ENCODE measurements at places on chromosomes 1 and 21.

- DNase-seq = no peak
These were observed 83.8 kb downstream of the TMEM53 start for GRCh38 chr1:44590475-44590874.

GRCh38 chr1:3963554-3963953, 63.5 kb upstream of the C1orf174 start:
- DNase-seq = no peak

GRCh38 chr1:100868364-100868995, 26.2 kb downstream of the EXTL2 start:
- DNase-seq = no peak

- DNase-seq = no peak
These were observed 545.1 kb upstream of the NR5A2 start for GRCh38 chr1:199482426-199482825.

DNA sequence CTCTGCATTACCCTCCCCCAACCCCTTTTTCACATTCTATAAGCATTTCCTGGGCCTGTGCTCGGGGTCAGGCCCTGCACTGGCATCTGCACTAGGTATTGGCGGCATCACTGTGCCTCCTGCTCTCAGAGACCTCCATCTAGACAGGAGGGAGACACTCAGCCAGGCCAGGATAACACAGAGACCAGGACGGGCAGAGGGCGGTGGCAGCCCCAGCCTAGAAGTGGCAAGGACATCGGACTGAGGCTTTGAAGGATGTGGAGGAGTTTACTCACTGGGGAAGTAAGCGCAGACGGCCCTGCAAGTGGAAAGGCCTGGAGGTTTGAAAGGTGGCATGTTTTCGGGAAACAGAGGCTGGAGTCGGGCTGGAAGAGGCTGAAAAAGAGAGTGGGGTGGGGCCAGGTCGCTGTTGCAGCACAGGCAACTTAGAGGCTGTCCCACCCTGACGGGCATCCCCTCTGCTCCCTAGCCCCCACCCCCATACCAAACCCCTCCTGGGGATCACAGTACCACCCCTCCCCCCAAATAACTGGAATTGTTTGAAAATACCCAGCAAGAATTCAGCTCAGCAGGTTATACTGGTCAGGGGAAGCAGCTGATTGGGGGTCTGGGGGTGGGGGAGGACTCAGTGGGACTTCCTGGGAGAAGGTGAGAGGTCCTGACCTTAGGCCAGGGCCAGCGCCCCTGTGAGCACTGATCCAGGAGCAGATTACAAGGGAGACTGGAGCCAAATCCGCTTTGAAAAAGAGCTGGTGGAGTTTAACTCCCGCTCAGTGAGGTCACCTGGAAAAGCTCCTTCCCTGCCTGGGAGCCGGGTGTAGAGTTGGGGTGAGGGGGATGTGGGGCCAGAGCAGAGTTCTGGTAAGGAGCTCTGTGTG, 121.8 kb upstream of the WNT4 start:
- no peak for DNase-seq

- no peak for DNase-seq
These were observed 102.3 kb upstream of the F3 start for GRCh38 chr1:94643819-94644218.

DNA sequence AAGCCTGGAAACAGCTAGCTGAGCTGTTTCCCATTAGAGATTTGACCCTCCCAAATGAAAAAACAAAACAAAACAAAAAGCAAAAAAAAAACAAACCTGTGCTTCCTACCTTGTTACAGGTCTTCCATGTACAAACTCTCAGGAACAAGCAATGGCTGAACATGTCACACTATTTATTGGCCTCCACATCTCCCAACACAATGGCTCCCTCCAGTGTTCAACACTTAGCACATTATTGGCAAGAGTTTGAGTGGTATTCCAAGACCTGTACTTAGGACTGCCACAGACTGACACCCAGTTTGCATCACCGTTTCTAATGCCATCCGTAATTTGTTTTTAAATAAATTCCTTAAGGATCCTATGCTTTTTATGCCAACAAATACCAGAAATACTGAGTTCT, 195.0 kb upstream of the OLFM3 start:
- no peak for DNase-seq

- DNase-seq = no peak
These were observed 15.0 kb downstream of the OXCT2 start for GRCh38 chr1:39755965-39756659.

GRCh38 chr1:38077523-38078147, 31.0 kb upstream of the POU3F1 start:
- DNase-seq = no peak

- DNase-seq = no peak
These were observed 168.3 kb downstream of the RHOU start for GRCh38 chr1:228903434-228904071.

GRCh38 chr1:165287781-165288180, 68.7 kb downstream of the LMX1A start:
- DNase-seq = no peak

GRCh38 chr1:236688705-236689104, 2.4 kb downstream of the ACTN2 start:
- no peak for DNase-seq

GRCh38 chr1:50955116-50955515, 5.0 kb downstream of the FAF1 start:
- DNase-seq = no peak

GRCh38 chr21:38544661-38545060, 46.4 kb upstream of the ERG start:
- no peak for DNase-seq

- no peak for DNase-seq
These were observed 13.7 kb downstream of the HEATR1 start for GRCh38 chr1:236590553-236591150.

DNA sequence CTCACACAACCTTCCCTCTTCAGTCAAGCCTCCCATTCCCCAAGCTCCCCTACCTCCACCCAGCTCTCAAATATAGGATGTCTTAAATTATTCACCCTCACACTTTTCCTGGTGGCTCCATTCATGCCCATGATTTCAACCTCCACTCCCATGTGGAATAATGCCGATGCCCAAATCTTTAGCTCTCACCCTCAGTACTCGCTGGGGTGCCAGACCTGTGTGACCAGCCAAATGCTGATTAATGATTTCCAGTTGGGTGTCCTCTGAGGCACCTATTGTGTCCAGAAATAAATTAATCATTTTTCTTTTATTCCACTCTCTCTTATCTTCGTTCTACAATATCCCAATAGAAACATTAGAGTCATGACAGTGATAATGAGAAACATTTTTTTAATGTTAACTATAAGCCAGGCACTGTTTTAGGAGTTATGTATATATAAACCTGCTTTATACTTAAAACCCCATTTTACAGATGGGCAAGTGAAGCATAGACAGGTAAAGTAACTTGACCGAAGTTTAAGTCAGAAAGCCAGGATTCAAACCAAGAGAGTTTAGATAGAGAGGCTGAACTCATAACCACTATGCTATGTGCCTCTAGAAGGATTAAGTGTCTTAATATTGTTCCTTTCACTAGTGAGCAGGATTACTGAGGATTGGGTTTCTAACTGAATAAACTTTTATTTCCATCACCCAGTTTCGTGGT, 209.7 kb downstream of the DUSP10 start:
- DNase-seq = no peak

GRCh38 chr1:53593758-53594380, 134.7 kb downstream of the DMRTB1 start:
- DNase-seq = no peak
